ENCODE measurements at places on chromosomes 7 and 10.

DNA sequence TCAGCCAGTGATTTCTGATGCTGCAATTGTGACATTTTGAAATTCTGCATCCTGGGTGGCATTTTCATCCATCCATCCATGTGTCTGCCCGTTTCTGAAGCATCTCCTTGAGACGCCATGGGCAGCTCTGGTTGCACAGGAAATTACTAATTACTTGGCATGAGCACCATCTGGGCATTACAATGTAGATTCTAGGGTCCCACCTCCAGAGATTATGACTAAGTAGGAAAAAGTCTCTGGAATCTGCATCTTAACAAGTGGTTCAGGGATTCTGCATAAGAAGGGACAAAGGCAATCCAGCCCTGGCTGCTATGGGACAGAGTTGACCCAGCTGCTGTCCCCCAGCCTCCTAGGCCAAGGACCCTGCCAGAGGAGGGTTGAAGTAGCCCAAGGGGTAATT lies 65.3 kb downstream of the CUZD1 start:
- no peak for DNase-seq

DNA sequence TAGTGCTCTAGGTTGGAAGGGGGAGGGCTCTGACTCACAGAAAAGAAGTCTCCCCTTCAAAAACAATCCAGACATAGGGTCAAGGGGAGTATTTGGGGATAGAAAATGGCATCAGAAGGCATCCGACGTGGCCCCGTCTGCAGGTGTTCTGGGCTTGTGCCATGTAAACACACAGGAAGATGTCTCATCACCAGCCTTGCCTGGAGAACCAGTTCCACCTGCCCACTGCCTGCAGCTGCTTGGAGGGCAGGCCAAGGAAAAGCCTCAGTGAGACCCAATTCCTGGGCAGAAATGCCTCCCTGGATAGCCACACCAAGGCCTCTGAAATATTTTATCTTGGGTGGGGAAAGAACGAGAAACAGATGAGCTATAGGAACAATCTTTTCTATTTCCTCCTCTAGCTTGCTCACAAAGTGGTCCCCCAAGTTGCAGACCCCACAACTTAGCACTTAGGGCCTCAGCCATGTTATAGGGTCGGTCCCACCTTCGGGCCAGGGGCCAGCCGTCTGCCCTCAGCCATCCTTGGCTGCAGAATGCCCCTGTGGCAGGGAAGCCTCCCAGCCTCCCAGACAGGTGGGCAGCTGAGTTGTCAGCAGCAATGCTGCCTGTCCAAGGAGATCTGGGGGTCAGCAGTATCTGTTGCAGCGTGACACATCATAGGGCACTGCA lies 54.3 kb upstream of the ECHDC3 start:
- no peak for DNase-seq

DNA sequence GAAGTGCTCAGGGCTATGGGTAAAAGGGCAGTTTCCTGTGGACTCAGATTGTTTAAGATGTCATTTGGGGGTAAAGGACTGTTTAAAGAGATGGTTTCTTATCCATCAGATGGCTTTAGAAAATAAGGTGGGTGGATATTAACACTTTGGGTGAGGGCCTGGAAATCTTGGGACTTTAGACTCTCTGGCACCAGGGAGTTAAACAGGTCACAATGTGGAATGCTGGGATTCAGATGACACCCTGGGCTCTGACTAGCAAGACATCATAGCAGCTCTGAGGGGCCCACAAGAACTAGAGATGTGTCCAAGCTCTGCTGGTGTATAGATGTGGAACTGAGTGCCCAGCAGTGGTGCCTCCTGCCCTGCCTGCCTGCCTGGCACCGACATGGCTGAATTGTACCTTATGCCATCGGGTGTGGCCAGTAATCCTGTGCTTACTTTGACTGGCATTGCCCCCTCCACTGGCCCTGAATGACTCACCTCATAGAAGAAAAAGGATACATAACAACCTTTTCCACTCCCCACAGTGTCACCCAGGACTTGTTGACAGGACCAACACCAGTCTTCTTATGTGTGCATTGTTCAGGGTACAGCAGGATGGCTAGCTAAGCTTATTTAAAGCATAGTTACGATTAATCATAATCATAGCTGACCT lies 100.0 kb upstream of the PRR15 start:
- no peak for DNase-seq

DNA sequence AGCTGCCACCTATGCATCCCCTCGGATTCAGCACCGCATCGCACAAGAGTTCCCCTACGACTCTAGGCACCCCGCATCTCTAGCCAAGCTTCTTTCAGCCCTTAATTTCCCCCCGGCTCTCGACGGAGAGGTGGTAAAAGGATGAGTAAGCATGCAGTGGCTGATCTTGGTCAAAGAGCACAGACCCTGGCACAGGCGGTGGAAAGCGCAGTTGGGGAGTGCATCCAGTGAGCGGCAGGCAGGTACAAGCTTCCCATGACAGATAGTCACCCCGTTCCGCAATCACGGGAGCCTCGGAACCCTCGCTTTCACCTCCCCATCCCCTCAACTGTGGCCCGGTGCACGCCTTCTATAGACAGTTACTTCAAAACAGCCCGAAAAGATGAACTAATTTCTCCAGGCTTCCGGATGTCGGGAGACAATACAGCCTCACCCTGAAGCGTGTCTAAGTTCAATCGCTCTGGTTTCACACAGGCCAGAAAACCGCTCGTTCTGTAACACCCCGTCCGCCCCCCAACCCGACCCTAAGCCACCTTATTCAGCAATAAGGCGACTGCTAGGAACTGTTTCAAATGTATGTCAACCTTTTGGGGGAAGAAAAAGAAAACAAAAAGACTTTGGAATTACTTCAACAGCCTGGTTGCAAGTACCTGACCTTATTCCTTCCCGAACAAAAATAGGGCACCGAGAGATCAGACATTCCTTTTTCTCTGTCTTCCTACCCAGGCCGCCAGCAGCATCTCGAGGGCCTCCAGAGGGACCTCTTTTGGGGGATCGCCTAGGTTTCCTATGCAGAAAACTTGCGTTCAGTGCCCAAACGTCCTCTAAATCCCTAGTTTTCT lies 1.4 kb downstream of the RHEB start:
- peak; percentile 41 for DNase-seq

- no peak for DNase-seq
Measured at GRCh38 chr7:55140221-55140940, 121.6 kb downstream of the EGFR start.

DNA sequence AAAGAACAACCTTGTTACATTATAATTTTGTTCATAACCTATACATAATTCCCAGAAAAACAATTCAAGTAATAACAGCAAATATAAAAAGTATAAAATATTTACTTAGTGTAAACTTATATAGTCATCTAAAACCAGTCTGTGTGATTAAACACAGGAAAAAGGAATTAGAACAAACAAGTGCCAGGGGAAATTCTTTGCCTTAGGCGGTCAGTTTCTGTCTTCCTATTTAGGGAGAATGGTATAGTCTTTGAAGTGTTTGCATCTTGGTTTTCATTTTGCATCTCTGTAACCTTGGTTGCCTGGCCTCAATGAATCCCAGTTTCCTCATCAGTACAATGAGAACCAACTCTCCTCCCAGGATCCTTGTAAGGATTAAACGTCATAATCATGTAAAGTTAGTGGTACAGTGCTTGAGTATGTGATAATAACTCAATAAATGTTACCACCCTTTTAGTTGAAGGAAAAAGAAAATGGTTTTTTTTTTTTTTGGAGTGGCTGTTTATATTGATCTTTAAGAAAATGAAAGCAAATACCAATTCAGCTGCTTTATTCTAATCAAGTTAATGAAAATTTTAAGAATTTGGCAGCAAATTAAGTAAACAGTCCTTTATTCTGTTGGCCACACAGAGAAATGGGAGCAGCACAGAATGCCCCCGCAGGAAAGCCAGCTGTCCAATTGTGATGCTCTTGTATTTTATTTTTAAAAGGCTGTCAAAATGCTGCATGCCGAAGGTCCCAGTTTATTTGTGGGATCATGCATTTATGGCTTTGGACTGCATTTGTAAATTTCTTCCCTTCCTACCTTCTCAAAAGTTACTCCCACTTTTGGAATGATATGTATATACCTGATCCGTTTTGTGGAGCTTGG lies 61.8 kb downstream of the SHH start:
- DNase-seq: no peak

DNA sequence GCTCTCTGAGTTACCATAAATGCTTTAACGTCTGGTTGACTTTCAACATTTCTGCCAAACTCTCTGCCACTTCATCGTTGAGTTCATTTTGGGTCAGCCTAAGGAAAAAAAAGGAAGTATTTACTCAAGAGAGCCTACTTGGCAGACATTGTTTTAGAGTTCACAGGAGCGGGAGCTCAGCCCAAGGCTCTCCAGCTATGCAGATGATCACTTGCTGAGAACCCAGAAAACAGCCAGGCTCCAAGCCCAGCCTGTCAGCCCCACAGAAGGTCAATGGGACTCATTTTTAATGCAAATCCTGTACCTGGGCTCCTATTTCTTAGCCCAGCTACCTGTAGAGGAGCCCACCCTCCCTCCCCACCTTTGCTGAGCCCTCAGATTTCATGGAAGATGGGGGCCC lies 45.5 kb downstream of the NOD1 start:
- no peak for DNase-seq

DNA sequence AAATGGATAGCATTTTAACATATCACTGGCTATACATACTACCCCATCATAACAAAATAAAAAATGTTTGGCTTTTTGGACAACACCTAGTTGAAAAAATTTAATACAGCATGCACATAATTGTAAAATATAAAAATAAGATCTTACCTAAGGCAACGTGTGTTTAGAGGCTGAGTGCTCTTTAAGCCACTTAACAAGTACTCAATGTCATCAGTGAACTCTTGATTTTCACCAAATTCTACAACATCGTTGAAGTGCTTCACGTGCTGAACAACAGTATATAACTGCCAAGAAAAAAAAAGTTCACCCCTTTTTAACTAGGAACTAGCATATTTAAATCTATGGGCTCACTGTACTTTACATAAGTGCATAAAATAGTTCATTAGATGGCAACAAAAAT lies 49.5 kb downstream of the WAPL start:
- DNase-seq: no peak

DNA sequence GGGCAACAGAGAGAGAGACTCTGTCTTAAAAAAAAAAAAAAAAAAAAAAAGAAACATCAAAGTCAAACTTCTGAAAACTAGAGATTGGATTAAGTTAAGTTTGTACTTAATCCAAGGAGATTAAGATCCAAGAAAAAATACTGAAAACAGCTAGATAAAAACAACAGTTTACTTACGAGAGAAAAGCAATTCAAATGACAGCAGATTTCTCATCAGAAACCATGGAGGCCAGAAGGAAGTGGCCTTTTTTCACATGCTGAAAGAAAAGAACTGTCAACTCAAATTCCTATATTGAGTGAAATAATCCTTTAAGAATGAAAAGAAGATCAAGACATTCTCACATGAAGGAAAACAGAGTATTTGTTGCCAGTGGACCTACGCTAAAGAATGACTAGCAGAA lies 5.4 kb upstream of the CCDC71L start:
- DNase-seq: no peak

GRCh38 chr7:151372612-151373265 lies 31.1 kb downstream of the NUB1 start:
- DNase-seq: no peak

DNA sequence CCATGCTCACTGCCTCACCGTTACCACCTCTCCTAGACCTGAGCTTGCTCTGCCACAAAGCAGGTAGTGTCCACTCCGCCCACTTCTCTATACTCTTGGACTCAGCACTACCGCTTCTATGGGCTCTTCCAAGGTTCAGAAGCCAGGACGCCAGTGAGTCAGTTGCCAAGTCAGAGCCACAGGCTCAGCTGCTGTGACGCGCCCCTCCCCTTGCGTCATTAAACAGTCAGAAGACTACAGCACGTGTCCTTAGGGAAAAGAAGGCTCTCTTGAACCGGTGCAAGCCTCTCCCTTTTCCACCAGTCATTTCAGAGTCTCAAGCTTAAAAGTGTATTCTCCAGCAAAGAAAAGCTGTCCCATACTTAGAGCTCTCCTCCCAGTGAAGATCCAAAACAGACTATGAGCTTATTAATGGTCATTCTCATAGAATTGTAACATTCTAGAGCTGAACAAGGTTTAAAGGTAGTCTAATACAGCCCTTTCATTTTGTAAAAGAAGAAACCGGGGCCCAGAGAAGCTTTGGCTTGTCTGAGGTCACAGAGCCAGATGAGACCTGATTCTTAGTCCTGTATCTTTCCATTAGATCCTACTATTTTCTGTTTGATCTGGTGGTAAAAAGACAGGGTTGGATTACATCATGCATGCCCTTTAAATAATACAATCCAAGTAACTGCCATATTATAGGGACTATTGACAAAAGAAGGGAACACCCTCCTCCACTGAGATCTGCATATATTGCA lies 40.9 kb upstream of the MET start:
- no peak for DNase-seq

- no peak for DNase-seq
Measured at GRCh38 chr10:43404704-43405084, 4.3 kb downstream of the HNRNPF start.

GRCh38 chr10:124992462-124993344 lies 50.8 kb downstream of the ZRANB1 start:
- no peak for DNase-seq

- DNase-seq: no peak
Measured at GRCh38 chr10:48780341-48780740, 95.7 kb downstream of the WDFY4 start.

DNA sequence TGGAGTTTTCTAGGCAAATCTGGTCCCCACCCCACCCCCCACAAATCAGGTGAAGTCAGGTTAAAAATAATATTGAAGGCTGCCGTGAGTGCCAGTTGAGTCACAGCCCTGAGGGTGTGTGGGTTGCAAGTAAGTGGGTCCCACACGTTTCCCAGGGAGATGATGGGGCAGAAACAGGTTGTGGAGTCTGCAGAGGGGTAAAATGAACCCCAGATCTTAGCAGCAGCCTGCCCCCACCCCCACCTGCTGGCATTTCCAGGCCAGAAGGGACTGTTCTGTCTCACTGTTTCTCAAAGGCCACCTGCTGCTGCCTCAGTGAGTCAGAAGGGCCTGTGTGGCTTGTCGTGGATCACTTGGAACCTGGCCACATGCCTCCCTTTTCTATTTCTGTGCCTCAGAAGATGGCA lies 59.8 kb upstream of the SMNDC1 start:
- peak; percentile 44 for DNase-seq

GRCh38 chr10:100728928-100729861 lies 16.2 kb upstream of the PAX2 start:
- no peak for DNase-seq

DNA sequence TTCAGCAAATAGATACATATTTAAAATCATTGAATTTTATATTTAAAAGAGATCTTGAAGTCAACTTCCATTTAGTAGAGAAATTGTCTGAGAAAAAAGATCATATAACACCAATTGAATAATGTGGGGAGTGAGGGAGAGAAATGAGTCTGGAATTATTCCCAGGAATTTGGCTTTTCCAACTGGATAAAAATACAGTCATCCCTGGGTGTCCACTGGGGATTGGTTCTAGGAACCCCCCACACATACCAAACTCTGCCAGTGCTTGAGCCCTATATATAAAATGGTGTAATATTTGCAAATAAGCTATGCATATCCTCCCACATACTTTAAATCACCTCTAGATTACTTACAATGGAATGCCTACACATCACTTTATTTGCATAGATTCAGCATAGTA lies 162.8 kb upstream of the SEMA3C start:
- DNase-seq: no peak

- no peak for DNase-seq
Measured at GRCh38 chr7:96244244-96244991, 77.5 kb downstream of the SLC25A13 start.

GRCh38 chr10:62691336-62691735 lies 113.2 kb upstream of the ADO start:
- no peak for DNase-seq
